Hematopoietic multipotent progenitor cell treated with erythropoietin and hydrocortisone succinate and interleukin-3 and kit ligand, for 6 days (in vitro differentiated cells): ENCODE measurements at places on chromosomes 5 and 9.
A peak's percentile ranks its signal among the peaks of the same experiment; 100 is the strongest.

DNA sequence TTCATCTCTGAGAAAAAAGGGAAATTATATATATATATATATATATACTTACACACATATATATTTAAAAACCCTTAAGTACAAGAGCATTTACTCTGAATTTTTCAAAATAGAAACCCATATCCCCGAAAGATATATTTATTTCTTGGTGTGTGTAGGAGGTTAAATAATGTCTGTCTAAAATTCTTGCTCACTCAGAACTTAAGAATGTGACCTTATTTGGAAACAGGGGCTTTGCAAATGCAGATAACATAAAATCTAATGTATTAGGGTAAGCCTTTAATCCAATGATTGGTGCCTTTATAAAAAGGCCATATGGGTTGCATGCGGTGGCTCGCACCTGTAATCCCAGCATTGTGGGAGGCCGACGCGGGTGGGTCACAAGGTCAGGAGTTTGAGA is 517.3 kb upstream of the TLE4 start:
- DNase-seq: no peak

DNA sequence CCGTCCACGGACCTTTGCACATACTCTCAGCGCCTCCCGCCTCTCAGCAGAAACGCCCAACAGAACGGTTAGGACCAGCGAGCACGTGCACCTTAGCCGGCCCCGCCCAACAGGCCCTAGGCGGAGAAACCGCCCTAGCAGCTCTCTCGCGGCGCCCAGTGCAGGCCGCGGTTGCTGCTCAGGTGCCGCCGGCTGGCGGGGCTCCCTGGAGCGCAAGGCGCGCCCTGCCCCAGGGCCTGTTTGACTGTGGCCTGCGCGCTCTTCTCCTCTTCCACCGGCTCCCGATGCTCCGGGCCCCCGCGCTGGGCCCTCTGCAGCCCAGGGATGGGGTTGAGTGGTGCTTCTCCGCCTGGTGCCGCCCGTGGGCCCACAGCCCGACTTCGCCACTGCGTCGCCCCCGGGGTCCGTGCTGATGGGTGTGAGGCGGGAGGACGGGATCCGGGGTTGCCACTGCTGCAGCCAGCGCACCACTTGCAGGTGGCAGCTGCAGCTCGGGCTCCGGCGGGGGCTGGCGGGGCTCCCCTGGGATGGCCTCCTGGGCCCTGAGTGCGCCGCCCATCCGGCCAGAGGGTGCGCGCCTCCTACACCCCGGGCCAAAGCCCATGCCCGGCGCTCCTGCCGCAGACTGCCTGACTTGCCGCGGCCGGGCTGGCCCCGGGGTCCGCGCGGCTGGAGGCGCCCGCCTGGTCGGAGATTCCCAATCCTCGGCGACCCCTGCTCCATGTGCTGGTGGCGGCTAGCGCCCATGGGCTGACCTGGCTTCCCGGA is 1889.4 kb upstream of the CDH9 start:
- DNase-seq: no peak

DNA sequence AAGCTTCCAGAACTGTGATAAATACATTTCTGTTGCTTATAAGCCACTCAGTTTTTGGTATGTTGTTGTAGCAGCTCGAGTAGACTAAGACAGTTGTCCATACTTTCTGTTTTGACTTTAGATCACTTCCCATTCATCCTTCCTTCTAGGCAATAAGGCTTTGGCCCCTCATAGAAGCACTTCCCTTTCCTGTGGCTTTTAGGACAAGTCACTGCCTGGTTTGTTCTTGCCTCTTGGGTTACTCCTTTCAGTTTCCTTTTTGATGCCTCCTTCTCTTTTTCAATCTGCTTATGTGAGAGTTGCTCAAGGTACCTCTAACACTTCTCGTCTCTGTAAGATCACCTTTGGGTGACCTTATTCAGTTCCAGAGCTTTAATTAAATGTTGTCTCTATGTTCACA is 72.4 kb upstream of the NTRK2 start:
- peak; percentile 1 for DNase-seq

- no peak for DNase-seq
These were observed 16.8 kb downstream of the KDM3B start for GRCh38 chr5:138369261-138369660.

- no peak for DNase-seq
These were observed 141.0 kb downstream of the AGTPBP1 start for GRCh38 chr9:85600675-85601263.

DNA sequence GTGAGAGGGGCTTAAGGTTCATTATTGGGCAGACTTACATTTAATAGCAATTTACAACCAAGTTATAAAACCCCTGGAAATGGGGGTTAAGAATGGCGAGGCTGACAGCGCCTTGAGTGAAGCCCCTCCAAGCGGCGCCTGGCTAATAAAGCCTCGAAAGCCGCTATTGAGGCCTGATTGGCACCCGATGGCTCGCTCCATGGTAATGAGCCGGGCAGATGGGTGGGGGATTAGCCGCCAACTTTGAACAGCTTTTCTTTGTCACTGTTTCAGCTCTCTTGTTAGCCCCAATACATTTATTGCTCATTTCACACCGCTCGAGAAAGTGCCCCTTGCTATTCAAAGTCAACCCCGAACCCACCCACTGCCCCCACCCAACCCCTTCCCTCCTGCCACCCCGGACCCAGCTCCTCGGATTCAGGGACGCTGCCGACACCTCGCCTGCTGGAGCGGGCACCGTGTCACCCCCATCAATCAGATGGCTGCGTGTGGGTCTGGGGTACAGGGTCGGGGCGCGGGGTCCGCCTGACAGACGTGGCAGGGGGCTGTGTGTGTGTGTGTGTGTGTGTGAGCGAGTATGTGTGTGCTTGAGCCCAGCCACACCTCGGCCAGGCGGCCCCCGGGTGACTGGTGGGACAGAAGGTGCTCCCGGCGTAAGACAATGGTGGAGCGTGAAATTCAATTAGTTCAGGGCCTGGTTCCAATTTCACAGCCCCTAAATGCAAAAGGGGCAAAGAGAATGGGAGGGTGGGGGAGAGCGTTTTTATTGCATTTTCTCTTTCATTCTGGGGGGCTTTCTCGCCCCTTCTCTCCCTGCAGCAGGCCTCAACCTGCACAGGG is 34.2 kb downstream of the ASS1 start:
- DNase-seq: no peak

GRCh38 chr5:75438722-75439121 is 72.7 kb downstream of the CERT1 start:
- DNase-seq: no peak

DNA sequence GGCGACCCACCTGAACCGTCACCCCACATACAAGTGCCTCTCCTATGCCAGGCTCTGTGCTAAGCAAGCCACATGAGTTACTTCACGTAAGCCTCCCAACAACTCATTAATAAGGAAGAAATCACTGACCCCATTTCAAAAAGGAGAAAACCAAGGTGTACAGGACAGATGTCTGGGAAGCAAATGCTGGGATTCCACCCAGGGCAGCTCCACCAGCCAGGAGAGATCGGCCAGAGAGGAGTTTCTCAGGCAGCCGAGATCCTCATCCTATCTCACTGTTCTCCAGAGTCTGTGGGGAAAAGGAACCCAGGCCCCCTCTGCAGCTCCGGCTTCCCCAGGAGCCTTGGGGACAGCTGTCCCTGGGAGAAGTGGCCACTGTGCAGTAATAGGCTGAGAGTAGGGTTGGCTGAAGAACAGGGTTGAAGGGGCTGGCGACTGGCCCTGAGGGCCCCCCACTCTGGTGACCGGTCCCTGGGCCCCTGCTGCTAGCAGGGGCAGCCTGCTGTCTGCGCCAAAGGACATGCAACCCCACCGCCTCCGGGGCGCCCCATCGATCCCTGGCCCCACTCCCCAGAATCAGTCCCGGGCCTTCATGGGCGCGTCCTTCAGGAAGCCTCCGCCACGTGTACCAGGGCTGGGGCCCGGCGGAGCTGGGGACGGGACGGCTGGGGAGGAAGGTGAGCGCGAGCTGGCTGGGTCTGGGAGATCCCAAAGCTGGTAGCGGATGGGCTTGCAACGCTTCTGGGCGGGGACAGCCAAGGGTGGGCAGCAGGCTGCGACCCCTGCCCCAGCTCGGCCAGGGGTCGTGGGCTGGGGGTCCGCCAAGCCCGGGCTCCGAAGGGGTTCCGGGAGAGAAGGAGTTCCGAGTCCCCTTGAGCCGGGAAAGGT is 44.1 kb upstream of the STXBP1 start:
- peak; percentile 50 for DNase-seq

DNA sequence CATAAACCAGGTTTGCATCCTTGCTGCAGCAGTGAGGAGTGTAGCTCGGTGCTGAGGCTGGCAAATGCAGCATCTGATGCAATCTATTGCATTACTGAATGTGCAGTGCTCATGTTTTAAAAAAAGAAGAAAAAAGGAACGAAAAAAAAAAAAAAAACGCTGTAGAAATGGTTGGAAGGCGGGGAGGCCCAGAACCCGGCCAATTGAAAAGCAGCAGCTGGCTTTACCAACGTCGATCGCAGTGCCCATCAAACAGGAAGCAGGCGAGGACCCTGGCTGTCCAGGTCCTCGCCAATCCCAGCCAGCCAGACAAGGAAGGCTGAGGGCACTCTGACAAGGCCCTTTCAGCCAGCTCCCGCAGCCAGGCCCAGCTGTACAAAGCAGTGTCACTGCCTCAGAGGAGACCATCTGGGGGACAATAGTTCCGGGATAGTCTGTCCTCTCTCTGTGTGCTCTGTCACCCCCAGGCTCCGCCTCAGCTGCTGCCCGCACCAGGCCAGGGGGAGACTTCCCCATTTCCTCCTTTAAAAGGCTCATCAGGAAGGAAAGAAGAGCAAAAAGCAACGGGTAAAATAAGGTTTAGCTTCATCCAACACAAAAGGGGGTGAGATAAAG is 21.8 kb upstream of the CPEB4 start:
- no peak for DNase-seq

DNA sequence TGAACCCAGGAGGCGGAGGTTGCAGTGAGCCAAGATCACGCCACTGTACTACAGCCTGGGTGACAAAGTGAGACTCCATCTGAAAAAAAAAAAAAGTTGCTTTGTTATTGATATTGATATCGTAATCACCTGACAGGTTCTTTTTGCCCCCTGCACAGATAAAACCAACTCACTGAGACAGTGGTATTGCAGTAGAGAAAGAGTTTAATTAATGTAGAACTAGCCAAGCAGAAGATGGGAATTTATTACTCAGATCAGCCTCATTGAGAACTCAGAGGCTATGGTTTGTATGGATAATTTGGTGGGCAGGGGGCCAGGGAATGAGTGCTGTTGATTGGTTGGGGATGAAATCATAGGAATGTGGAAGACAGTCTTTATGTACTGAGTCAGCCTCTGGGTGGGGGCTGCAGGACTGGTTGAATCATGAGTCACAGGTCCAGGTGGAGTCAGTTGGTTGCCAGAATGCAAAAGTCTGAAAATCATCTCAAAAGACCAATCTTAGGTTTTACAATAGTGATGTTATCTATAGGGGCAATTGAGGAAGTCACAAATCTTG is 35.8 kb upstream of the MEGF10 start:
- DNase-seq: no peak

DNA sequence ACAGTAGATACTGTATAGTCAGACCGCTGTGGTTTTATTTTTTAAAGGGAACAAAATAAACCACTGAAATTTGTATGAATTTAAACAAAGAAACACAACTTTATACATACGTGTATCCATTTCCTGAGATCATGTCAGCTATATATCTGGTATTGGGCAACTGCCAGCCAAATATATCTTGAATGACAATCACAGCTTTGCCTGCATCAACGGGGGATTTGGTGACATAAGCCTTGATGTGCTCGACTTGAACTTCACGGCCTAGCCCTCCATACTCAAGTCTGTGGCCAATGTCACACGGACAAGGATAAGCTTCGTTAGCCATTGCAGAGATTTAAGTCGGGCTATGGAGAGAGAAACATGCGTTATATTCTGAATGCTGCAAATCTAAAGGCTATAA is 17.3 kb downstream of the CMBL start:
- DNase-seq: no peak

- no peak for DNase-seq
These were observed 28.2 kb downstream of the MEF2C start for GRCh38 chr5:88854769-88855168.

- no peak for DNase-seq
These were observed 41.3 kb downstream of the CAST start for GRCh38 chr5:96703384-96703920.

DNA sequence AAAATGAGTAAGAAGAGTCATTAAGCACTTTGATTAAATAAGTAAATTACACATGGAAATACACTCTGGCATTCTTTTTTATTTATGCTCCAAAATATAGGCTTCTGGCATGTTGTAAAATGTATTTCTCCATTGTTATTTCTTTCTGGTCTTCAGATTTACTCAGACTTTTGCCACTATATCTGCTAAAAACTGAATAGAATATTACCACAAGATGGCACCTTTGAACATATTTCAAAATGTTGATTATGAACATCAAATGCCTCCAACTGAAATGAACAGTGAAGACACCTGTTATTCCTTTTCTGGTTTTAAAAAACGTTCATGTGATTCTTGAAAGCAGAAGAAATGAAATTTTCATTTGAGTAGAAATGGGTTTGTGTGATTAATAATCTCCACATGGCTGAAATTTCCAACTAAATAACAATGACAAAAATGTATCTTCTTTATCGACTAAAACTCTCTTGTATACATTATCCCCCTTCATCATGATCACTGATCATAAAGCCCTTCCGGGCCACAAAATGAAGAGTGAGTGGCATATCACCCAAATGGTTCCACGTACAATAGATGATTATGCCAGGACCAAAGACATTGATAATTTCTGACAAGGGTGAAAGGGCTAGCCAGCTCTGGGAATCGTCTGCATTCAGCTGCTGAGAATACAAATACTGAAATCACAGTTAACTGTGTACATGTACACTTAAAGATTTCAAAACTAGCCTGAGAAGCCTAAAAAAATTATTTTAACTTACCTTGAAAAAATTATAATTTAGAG is 23.8 kb downstream of the TYRP1 start:
- no peak for DNase-seq

DNA sequence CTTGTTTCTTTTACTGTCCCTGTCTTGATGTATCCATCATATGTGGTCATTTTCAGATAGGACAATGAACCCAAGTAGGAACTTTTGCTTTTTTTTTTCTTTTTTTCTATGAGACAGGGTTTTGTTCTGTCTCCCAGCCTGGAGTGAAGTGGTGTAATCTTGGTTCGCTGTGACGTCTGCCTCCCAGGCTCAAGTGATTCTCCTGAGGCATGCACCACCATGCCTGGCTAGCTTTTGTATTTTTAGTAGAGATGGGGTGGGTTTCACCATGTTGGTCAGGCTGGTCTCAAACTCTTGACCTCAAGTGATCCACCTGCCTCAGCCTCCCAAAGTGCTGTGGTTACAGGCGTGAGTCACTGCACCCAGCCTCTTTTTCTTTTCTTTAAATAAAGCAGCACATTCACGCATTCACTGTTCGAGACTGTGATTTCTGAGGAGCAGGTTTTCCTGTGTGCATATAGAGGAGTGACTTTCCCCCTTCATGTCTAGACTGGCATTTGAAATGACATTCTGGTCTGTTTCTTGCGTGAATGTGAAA is 448.5 kb downstream of the KDM4C start:
- no peak for DNase-seq

- DNase-seq: no peak
These were observed 6.9 kb downstream of the SOHLH1 start for GRCh38 chr9:135692410-135692809.

GRCh38 chr5:140108093-140109017 is 5.6 kb upstream of the PURA start:
- peak; percentile 36 for DNase-seq

- no peak for DNase-seq
These were observed 12.5 kb downstream of the MCTP1 start for GRCh38 chr5:95272316-95272929.

GRCh38 chr5:14385019-14385418 is 196.6 kb upstream of the OTULINL start:
- no peak for DNase-seq

GRCh38 chr9:96420468-96421219 is 2.5 kb upstream of the ZNF367 start:
- peak; percentile 54 for DNase-seq
